ENCODE measurements at places on chromosomes 12 and 14.

- no peak for DNase-seq
Observed at GRCh38 chr12:122850048-122850445, 14.8 kb downstream of the HIP1R start.

DNA sequence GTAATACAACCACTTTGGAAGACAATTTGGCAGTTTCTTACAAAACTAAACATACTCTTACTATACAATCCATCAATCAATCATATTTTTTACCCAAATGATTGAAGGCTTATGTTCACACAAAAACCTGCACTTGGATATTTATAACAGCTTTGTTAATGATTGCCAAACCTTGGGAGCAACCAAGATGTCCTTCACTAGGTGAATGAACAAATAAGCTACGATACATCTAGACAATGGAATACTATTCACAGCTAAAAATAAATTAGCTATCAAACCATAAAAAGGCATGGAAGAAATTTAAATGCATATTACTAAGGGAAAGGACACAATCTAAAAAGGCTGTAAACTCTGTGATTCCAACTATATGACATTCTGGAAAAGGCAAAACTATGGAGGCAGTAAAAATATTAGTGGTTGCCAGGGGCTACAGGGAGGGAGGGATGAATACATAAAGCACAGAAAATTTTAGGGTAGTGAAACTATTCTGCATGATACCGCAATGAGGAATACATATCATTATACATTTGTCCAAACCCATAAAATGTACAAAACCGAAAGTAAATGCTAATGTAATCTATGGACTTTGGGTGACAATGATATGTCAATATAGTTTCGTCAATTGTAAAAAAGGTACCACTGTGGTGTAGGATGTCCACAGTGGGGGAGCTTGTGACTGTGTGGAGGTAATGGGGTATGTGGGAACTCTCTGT lies 70.5 kb downstream of the GPR65 start:
- DNase-seq: no peak

- no peak for DNase-seq
Observed at GRCh38 chr14:64422005-64422404, 33.9 kb downstream of the MTHFD1 start.

GRCh38 chr14:82951171-82951570 lies 1417.5 kb upstream of the SEL1L start:
- DNase-seq: no peak

GRCh38 chr14:26730929-26731618 lies 133.2 kb upstream of the NOVA1 start:
- DNase-seq: no peak

- peak; percentile 44 for DNase-seq
Observed at GRCh38 chr12:14854586-14855183, 11.4 kb upstream of the ART4 start.

- peak; percentile 26 for DNase-seq
Observed at GRCh38 chr12:121990692-121991603, 30.7 kb upstream of the BCL7A start.

DNA sequence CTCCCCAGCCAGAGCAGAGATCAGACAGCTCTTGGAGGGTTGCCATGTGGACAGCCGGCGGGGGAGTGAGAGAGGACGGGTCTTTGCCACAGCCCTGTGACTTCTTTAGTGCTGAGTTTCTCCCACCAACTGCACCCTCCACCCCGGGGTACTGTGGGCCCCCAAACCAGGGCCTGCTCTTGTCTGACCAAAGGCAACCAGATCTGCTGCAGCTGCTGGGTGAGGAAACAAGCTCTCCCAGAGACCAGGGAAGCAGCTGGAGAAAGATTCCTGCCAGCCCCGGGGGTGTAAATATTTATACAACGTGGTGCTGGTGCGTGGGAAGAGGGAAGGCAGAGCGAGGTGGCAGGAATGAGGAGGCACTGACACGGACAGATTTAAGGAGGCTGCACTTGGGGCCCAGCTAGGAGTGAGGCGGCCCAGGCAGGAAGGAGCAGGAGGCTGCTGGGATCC lies 14.3 kb upstream of the ZFP36L1 start:
- DNase-seq: peak; percentile 56

DNA sequence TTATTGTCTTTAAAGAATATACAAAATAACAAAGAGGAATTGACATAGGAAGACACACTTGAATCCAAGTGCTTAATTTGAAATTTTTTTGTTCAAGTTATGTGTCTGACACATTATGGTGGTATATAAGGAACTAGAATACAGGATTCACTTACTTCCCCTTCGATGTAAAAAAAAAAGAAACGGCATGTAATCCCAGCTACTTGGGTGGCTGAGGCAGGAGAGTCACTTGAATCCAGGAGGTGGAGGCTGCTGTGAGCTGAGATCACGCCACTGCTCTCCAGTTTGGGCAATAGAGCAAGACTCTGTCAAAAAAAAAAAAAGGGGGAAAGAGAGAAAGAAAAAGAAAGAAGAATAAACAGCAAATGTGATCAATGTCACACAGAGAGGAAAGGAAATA lies 8.9 kb downstream of the CLEC12A start:
- no peak for DNase-seq

- peak; percentile 75 for DNase-seq
Observed at GRCh38 chr12:57214398-57214781, 2.2 kb upstream of the NXPH4 start.

- peak; percentile 60 for DNase-seq
Observed at GRCh38 chr14:102516531-102517391, 7.2 kb upstream of the ANKRD9 start.

DNA sequence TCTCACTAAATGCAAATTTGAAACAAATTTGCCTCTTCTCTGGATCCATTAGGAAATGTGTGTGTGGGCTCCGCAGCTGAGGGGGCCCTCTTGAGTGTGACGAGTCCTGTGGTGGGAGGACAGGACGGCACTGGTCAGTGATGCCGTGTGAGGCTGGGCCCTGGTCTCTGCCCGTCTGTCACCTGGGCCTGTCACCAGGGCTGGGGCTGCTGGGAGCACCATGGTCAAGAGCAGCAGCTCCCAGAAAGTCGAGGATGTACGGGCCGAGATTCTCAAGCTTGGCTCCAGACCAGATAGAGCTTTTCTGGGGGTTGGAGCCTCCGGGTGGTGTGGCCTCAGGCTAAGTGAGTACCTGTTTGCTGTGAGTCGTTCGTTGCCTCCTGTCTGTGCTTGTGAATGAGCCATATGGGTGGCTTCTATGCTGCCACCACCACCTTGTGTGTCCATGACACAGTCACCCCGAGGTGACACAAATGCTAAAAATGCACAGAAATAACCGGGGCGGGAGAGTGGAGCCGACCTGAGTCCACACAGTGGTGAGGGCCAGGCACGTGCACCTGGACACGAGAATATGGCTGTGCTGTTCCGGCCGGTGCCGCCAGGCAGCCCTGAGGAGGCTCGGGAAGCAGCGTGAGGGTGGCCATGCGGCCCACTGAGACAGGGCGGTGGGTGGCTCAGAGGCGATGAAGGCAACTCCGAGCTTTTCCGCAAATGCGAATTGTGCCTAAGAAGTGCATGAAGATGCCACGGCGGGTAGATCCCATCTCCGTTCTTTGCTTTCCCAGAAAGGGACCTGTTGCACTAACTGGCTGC lies 8.7 kb downstream of the PGAM5 start:
- DNase-seq: peak; percentile 55

DNA sequence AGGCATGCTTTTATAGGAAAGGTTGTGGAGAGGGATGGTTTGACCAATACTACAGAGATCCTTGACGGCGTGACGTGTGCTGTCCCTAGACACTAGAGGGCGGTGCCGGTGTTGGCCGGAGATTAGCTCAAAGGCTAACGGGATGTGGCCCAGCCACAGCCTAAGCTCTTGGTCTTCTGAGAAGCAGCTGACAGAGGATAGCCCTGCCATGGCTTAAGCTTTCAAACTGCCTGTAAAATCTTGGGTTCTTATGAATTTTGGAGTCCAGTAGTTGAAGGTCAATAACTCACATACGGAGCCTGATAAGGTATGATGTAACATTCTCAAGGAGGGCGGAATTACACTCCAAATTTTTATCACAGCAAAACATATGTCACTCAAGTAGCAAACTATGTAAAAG lies 515.7 kb upstream of the ATXN7L3B start:
- DNase-seq: peak; percentile 73

DNA sequence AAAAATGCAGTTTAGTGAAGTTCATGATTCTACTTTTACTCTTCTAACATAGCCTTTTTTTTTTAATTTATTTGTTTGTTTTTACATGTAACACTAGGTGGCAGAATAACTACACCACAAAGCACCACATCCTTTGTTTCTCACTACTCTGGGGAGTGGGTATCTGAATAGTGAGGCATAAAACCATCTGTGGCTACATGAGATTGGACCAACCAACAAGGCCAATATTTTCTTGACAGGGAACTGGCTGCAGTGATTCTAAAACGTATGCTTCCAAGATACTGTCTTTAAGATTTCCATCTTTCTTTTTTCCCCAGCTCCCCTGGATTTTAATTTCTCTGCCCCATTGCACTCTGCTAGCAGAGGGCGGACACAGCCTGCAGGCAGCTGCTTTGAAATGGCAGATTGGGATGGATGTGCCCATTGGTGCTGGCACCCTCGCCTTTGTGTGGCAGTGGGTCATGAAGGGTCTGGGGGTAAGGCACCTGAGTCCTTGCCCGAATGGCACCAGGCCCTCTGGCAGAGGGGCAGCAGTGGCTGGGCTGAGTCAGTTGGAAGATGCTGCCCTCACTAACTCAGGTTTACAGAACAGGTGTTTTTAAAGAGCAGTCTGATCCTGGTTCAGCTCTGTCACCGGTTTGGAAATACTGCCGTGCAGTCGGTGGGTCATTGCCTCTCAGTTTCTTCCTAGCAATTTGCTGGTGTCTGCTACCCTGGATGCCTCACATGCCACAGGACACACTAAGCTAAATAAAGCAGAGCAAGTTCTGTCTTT lies 429.1 kb downstream of the RAD51B start:
- peak; percentile 72 for DNase-seq

GRCh38 chr14:37587131-37587803 lies 7.8 kb downstream of the FOXA1 start:
- no peak for DNase-seq

GRCh38 chr12:8844665-8845064 lies 22.2 kb downstream of the A2ML1 start:
- DNase-seq: no peak

DNA sequence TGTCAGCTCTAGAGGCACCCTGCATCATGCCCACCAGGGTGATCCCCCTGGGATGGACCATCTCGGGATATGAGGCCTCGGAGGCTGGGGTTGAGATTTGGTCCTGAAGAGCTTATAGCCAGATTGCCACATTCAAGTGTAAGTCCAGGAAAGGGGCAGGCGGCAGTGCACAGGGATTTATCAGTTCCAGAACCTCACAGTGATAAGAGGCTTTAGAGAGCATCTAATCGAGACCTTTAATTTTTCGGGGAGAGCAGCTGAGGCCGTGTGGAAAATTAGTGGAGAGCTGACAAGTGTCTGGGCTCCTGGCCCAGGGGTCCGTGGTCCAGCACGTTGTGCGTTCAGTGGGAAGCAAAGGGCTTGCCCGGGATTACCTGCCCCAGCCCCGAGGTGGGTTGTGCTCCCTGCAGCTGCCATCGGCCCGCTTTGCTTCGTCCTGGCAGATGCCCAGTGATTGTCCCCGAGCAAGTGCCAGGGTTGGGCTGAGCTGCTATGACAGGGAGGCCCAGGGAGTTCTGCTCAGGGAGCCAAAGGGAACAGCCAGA lies 52.1 kb downstream of the C14orf132 start:
- DNase-seq: no peak

- DNase-seq: peak; percentile 14
Observed at GRCh38 chr14:32203928-32204357, 874 bp upstream of the RNU6-8 start.

- no peak for DNase-seq
Observed at GRCh38 chr14:99672506-99673304, 11.4 kb upstream of the CYP46A1 start.

DNA sequence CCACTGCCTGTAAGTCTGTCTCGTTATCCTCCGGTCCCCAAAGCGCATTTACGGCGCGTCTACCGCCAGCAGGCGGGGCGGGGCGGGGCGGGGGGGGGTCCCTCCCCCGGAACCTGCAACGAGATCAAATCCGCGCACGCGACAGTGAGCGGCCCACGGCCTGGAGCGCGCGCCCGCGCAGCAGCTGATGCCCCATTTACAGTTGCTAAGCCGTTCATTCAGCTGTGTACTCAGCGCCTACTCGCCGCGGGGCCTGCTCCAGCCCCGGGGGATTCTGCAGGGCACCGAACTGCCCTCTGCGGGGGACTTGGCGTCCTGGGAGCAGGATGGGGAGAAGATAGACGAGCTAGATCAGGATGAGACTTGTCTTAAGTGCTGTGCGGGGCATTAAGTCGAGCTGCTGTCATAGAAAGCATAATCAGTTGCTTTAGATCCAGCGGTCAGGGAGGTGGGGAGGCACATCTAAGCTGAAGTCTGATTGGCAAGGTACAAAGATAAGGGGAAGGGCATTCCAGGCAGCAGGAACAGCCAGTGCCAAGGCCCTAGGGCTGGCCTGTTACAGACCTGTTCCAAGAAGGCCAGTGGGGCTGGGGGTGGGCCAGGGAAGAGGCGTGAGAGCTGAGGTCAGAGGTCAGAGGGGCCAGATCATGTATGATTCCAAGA lies 1.4 kb upstream of the CCDC85C start:
- DNase-seq: peak; percentile 85

DNA sequence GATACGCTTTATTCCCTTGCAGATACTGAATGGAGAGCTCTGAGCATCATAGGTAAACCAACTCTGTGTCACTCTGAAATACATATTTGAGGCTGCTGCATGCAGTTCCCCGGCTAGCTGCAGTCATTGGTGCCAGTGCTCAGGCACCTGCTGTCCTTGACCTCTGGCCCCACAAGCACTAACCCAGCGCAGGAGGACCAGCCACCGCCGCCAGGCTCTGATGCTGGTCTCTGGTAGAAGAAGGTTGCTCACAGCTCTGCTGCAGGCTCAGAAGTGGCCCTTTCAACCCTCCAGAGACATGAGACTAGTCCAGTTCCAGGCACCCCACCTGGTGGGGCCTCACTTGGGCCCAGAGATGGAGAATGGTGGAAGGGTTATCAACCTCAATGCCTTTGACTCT lies 34.5 kb upstream of the PTPRB start:
- no peak for DNase-seq

DNA sequence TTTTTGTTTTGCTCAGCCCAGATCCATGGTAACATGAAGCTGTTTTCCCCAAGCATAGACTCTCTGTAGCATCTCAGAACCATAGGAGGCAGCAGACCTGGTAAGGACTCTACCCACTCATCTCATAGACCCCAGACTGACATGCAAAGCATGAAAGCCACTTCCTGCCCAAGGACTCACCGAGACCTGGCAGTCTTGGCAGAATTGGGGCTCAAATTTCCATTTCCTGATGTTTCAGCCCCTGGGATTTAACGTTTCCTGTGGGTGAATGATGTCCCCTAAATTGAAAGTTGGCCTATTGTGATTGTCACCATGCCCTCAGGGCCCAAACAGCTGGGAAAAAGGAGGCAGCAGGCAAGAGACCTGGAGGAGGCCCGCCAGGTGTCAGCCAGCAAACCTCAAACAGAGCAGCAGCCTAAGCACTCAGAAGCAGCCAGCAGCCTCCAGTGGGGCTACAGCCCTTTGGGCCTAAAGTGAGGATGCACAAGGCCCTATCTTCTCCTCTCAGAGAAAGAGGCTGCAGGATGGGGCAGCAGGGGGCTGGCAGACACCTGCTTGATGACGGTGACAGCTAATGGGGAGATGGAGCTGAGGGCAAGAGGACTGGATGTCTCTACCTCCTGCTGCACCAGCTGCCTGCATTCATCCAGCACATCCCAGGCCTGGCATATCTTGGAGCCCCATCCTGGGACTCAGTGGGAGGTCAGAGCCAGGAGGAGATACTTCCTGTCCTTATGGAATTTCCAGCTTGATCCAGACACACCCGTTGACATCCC lies 8.5 kb downstream of the KRT85 start:
- DNase-seq: peak; percentile 56

Measured in ELR (cell line).